ENCODE measurements at places on chromosomes 3 and 15. TPM values are rescaled to one million over a fixed set of nuclear protein-coding genes. Genes with fewer than 3 reads are reported as not detected.

DNA sequence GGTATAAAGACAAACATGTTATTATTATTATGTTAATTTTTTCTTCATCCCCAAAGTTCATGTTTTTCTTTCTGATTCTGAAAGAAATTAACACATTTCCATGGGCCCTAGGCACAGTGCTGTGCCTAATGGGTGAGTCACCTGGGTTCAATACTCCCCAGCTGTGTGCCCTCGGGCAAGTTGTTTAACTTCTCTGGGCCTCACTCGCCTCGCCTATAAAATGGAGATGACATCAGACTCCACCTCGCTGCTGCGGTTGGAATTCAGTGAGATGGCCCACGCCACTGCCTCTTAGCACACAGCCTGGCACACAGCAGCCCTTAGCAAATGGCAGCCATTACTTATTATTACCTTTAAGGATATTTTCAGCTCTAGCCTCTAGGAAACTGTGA, 22.6 kb downstream of the DNASE1L3 start:
- DNase-seq: no peak

GRCh38 chr3:127417709-127418559, 130.1 kb upstream of the PRR20G start:
- no peak for DNase-seq

TGM4 gene
- total RNA-seq: not detected

DNA sequence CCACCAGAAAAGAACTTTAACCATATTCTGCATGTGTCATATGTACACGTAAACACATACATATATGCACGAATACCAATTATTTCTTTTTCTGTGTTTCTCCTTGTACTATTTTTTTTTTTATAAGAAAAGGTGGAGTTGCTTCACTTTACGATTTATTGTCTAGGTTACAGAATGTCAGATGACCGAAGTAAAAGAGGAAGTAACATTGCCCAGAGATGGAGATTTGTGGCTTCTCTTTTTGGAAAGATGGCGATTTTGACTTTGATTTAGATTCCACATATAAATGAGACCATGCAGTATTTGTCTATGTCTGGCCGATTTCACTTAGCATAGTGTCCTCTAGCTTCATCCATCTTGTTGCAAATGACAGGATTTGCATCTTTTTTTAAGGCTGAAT, 293.1 kb downstream of the SV2B start:
- DNase-seq: no peak

DNA sequence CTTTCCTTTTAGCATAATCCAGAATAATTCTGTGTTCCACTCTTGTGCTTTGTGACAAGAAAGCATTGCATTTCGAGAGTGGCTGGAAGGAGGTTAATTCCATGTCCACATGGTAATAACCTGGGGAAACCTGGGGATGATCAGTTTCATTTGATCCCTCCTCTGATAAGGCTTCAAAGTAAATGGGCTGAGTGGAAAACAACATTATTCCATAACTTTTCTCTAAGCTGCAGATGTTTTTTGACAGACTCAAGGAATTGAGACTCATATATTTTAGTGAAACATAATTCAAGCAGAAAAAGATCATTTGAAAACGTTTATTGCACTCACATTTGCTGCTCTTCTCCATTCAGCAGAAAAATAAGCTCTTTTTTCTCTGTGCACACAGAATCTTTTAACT, 44.6 kb downstream of the ROBO2 start:
- DNase-seq: no peak

Data from Right ventricle myocardium inferior (tissue), 1 donor.